Erythroblast (primary cell): ENCODE measurements at places on chromosomes 5 and 9.

- no peak for DNase-seq
These were observed 252.8 kb downstream of the MAST4 start for GRCh38 chr5:66848749-66849641.

DNA sequence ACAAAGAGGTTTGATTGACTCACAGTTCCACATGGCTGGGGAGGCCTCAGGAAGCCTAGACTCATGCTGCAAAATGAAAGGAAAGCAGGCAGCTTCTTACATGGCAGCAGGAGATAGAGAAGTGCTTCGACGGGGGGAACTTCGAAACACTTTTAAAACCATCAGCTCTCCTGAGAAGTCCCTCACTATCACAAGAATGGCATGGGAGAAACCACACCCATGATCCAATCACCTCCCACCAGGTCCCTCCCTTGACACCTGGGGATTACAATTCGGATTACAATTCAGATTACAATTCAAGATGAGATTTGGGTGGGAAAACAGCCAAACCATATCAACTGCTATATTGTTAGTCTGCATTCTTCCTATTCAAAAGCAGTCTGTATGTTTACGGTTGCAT, 322.3 kb upstream of the ISL1 start:
- DNase-seq, result no peak

DNA sequence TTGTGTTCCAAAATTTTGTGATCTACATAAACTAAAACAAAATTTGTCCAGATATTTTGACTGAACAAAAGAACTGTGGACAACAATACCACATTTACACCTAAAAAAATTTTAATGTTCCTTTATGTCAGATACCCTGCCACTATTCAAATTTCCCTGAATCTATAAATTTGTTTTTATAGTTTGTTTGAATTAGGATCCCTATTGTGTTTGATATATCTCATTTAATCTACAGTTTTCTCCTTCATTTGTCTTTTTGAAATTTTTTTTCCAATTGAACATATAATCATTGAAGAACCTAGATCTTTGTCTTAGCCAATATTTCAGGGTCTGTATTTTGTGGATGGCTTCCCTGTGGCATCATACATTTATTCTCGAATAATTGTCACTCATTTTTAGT, 5.7 kb downstream of the AGGF1 start:
- no peak for DNase-seq

GRCh38 chr5:123786411-123786810, 274.4 kb downstream of the CSNK1G3 start:
- DNase-seq, result no peak

- no peak for DNase-seq
These were observed 41.7 kb downstream of the PIK3R1 start for GRCh38 chr5:68257210-68257609.

DNA sequence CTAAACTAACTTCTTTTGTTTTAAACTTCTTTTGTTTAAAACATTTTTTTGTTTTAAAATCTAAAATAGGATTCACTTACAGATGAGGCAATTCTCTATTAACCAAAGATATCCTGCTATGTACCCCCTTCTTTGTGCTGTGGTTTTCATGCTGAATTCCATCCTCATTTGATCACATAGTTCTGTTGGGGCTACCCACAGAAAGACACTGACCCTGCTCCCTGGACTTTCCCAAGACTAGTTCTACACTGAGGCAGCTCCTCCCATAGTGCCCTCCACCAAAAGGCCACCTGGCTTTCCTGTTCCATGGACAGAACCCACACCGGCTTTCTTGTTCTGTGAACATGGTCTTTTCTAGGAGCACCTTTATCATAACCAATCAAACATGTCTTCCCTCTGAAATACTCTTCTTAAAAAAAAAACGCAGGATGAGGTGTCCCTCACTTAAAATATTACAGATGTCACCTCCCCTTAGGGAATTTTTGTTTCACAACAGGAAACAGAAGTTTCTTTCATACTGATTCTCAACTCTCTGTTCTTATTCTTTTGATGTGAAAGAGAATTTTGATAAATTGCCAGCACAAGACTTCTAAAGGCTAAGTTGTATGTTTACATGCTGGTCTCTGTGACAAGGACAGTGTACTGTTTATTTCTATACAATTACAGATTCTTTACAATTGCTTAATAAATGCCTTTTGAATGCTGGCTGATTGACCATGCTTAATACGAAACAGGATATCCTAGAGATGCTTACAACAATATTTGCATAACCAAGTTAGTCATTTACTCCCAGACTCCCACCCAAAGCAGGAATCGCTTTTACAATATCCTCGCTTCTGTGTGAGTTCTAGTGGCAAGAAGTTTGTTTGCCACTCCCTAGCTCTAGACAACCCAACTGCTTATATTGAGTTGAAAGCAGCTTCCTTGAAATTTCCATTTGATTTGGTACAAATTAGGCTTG, 300.4 kb downstream of the DTWD2 start:
- DNase-seq, result no peak

GRCh38 chr5:22053195-22053594, 799.9 kb downstream of the CDH12 start:
- no peak for DNase-seq

- DNase-seq, result peak; percentile 79
These were observed 36.8 kb downstream of the NDST1 start for GRCh38 chr5:150544611-150545219.

DNA sequence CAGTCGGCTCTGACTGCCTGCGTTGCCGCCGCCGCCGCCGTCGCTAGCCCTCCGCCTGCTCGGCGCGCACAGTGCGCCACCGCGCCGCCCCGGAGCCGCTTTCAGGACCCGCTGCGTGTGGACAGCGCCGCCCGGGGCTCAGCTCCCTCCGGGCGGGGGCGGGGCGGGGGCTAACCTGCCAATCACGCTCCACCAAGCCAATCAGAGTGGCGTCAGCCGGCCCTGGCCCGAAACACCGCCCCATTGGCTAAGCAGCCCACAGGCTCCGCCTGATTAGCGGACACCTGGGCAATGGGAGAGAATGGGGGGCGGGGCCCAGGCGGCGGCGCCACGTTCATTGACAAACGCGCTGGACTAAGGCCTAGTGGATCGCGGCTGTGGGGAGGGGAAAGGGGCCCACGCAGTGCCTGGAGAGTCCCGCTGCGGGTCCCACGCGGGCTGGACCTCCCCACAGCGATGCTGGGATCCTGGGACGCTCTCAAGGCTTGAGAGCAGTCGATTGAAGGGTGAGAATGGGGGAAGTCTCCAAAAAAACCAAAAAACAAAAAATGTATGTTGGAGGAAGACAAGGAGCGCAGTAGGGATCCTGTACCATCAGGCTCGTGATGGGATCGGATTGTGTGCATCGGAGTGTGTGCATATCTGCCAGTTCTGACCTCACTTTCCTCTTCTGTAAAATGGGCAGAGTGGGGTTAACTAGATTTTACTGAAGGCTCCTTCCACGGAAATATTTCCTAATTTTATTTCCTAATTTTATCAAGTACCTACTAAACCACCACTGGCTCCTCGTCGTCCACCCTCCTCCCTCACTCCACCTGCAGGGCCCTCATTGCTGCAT, 6.3 kb downstream of the PAX5 start:
- peak; percentile 91 for DNase-seq

- DNase-seq, result no peak
These were observed 28.0 kb upstream of the HTR4 start for GRCh38 chr5:148682058-148683026.

GRCh38 chr9:38380230-38380871, 12.2 kb upstream of the ALDH1B1 start:
- no peak for DNase-seq

DNA sequence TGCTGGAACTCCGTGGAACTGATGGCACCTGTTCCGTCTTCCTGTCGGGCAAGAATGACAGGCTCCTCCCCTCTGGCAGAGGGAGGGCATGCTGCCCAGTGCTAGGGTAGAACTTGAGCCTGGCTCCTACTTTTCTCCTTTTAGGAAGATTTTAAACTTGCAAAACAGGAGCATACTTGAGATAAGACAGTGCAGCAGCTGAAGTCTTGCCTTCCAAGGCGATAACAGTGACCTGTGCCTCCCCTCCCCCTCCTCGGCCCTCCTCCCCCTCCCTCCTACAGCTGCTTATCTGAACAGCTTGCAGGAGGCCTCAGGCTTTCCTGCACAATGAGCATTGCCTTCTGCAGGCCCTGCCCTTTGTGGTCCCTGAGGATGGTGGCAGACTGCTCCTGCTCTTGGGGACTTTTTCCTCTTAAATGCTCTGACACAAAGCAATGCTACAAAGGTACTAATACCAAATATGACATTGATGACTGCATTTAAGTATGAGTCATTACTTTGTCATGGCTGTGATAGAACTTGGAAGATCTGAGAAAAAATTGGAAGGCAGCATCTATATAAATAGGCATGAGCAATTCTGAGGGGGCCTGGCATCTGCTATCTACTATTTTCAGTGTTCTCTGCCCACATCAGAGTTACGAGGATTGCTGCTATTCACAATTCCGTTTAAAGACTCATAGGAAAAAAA, 2.0 kb downstream of the GADD45G start:
- peak; percentile 91 for DNase-seq

- DNase-seq, result no peak
These were observed 1.3 kb downstream of the PPP2R2B start for GRCh38 chr5:146877178-146877681.

DNA sequence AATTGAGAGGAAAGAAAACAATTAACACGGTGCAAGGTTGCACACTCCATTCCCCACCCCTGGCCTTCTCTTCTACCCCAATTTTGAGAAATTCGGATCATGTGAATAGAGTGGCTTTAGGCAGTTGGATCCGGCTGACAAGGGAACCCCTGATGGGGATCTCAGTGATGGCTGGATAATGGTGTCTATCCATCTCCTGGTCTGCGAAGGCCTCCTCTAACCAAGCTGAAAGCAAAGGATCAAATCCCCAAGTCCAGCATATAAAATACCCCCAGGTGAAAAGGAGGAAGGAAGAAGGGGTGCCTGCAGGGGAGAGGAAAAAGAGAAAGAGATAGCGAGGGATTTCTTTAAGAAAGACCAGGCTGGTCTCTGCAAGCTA, 16.0 kb downstream of the NR2F1 start:
- no peak for DNase-seq

- DNase-seq, result no peak
These were observed 32.3 kb downstream of the CNTRL start for GRCh38 chr9:121107029-121107428.

GRCh38 chr9:79603222-79603920, 31.6 kb downstream of the TLE4 start:
- DNase-seq, result no peak

DNA sequence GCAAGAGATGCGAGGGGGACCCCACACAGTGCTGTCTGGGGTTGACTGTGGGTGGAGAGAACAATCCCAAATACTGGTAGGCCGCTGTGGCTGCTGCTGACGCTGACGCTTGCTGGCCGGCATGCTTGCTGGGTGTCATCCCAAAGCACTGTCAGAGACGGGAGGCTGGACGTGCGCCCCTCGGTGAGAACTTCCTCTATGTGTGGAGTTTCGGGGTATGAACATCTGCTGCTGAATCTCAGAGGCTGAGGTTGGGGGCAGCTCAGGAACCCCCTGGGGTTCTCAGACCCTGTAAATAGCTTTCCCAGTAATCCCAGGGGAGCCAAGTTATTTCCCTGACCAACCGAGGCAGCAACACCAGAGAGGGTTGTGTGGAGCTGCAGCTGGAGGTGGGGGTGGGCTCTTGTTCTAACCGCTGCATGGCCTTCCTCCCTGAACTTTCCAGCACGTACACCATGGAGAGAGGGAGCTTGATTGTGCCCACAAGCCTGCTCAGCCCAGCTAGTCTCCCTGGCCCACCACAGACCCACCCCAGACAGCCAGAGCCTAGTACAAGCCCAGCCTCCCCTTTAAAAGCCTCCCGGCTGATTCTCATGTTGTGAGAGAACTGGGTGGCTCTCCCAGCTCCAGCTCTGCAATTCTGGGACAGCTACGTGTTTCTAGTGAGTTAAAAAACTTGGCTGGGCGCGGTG, 21.8 kb upstream of the SLC12A7 start:
- DNase-seq, result no peak

DNA sequence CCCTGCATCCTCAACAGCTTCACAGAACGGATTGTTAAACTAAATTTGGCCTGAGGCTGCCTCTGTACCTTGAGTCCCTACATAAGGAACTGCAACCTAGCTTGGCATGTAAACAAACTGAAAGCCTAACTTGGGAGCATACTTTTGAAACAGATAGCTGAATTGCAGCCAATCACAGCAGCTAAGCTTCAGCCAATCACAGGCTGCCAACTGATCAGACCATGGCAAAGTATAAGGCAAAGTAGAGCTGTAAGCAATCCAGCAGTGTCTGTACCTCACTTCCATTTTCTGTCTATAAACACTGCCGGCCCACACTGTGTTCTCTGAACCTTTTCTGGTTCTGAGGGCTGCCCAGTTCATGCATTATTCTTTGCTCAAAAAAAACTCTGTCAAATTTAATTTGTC, 8.9 kb upstream of the ZNF483 start:
- DNase-seq, result no peak

GRCh38 chr5:109345699-109346098, 64.1 kb downstream of the PJA2 start:
- no peak for DNase-seq

GRCh38 chr9:94668928-94669729, 29.8 kb upstream of the FBP1 start:
- DNase-seq, result peak; percentile 67

GRCh38 chr5:42570966-42571960, 148.0 kb downstream of the GHR start:
- no peak for DNase-seq

DNA sequence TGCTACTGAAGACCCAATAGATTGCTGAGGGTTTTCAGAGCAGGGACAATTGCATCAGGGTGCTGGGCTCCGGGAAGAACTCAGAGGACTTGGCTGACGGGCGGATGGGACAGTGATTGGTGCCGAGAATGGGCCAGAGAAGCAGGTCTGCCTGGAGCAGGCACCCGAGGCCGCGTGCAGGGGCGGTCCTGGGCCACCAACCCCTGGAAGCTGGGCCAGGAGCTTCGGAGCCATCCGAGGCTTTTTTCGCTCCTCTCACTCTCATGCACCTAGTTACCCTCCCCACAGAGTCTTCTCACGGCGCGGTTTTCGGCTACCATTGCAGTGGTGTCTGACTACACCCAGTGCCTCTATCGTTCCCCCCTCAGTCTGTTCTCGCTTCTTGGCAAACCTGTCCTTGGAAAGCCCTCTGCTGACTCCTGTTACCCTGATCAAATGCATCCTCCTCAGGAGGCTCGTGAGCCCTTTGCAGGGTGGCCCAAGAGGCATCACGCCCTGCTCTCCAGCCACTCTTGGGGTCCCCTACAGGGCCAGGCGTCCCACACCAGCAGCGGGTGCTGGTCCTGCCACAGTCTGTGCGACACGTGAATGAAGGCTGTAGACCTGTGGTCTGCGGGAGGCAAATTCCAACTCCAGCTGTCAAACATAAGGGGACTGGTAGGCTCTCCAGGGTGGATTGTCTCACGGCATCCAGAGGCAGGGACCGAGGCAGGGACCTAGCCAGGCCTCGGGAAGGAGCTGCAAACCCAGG, 1.2 kb upstream of the CLPTM1L start:
- DNase-seq, result no peak

DNA sequence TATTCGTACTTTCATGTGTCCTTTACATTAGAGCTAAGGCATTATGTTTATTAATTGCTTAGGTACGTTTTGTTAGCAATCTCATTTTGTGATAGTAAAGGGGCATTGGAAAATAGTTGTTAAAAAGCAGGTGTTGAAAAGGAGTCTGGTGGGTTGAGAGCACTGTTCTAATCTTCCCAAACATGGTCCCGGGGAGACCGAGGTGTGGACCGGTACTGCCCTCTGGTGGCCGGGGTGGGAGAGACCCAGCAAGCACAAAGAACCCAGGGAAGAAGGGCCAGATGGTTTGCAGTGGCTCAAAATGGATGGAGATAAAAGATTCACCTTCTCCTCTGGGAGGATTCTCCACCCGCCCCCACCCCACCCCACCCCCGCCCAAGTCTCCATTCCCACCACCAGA, 26.1 kb downstream of the IDNK start:
- DNase-seq, result peak; percentile 87
